ENCODE measurements at places on chromosomes 7 and 10.

DNA sequence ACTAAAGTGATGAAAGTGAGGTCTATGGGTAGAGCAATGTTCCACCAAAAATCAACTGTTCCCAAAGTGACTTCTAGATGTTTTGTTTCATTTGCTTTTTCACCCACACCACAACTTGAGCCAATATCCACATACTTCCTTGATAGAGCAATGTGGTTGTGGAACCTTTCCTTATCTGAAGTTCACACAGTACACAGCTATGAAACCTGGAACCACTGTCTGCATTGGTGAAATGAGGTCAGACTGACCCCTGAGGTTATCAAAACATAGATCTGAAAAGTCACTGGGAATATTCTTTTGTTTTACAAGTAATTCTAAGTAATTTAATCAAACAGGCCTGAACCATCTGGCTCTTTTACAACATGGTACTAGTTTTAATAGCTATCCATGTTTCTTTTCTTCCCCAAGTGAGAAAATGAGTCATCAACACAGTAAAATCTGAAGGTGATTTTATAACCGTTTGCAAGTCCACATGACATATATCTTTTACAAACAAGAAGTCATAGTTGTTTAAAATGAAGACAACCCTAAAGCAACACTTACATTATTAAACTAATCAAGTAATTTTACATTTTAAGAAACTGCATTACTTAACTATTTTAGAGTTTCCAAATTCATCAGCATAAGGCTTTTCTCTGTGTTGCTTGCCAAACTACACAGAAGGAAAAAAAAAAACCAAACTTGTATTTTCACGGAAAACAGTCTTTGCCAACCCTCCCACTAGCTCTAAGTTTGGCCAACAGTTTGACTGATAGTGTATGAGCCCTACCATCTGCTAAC is 80.3 kb downstream of the LRRC17 start:
- no peak for DNase-seq

- DNase-seq, result no peak
These were observed 274.4 kb upstream of the SEMA3A start for GRCh38 chr7:84469034-84469433.

DNA sequence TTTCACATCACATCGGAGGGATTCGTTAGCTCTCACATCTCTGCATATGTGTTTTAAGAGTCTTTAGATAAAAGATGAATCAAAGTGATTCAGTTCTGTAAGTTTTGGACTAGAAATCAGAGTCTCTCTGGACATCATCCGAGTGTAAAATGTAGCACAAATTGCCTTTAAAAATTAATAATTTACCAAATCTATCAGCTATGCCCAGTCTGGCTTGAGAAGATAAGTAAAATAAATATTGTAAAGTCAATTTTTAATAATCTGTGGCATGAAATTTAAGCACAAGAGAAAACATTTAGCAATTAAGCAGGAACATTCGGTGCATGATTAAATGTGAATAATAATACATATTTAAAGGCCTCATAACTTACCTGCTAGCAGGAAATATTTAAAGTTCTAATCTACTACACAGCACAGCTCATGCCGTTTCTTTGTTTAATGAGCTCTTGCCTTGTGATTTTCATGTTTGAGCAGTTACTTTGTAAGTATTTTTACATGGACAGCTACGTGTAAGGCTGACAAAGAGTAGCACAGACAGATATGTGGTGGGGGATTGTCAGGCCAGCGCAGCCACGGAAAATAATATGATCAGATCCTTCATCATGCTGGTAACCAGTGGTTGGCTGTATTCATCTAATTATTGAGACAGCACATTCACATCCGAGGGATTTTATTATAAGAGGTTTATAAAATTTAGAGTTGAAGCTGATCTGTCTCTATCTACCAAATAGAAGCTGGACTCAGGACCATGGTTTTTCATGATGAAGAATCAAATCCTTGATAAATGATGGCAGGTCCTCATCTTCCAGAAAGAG is 317.3 kb downstream of the ADARB2 start:
- DNase-seq, result no peak

DNA sequence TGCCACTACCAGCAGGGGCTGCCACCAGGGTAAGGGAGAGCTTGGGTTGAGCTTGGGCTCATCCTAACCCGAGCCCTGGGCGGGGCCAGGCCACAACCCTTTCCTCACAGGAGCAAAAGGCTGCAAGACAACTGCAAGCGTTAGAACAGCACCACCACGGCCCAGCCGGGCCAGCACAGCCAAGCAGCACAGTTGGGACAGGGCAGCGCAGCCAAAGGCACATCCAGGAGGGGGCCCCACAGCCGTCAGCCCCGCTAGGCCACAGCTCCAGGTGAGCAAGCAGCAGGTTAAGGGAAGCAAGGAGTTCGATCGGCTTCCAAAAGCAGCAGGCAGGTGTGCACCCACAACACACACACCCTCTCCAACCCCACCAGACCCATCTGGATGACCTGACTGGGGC is 7.0 kb upstream of the NDST2 start:
- no peak for DNase-seq

DNA sequence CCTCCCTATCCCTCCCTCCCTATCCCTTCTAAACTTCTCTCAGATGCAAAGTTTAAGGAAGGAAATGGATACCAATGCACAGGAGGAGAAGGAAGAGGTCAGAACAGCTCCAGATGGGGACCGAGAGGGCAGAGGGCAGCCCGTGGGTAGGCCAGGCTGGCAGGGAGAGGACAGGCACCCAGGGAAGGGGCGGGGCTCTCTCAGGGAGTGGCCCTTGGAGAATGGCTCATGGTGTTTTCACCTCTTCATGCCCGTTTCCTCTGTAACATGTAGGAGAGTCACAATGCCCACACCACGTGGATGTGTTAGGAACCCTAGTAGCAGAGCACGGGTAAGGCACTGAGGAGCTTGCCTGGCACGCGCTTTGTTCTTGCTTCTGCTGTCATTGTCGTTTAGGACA is 264.5 kb downstream of the CELF2 start:
- no peak for DNase-seq

DNA sequence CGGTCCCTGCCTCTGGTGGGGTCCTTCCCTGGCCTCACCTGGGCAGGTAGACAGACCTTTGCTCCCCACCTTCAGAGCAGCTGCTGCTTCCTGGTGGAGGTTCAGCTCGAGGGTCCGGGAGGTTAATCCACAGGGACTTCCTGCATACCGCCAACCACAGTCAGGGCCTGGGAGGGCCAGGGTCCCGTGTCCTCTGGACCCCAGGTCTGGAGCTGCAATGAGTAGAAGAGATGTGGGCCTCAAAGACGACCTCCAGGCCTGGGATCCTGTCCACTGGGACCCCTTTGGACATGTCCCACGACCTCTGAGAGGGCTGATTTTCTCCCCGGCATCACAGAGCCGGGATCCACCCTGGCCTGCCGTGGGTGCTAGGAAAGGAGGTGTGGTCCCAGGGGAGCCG is 223.3 kb upstream of the TCERG1L start:
- DNase-seq, result no peak
